Stimulated activated CD8-positive, alpha-beta memory T cell treated with anti-CD3 and anti-CD28 coated beads, Interleukin-7, amount 100 ng/mL, for 24 hours (primary cell): ENCODE measurements at places on chromosomes 12 and 14.

GRCh38 chr14:49896966-49897365 lies 4.1 kb downstream of the ARF6 start:
- no peak for DNase-seq

DNA sequence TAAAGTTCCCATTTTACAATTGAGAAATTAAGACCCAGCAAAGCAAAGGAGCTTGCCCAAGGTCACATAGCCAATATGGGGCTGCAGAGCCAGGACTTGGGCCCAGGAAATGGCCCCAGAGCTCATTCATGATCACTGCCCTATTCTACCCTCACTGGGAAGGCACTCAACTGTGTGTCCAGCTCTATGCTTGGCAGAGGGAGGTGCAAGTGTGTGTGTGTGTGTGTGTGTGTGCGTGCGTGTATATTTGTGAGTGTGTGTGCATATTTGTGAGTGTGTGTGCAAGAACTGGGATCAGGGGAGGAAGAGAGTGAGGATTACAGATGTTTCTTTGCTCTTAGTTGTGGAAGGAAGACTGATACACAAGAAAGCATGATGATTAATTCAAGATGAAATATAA lies 151.2 kb upstream of the CRY1 start:
- DNase-seq: no peak

GRCh38 chr14:70585231-70585630 lies 15.2 kb downstream of the MED6 start:
- DNase-seq: no peak

- DNase-seq: no peak
These were observed 421 bp downstream of the SUOX start for GRCh38 chr12:55997535-55997859.

DNA sequence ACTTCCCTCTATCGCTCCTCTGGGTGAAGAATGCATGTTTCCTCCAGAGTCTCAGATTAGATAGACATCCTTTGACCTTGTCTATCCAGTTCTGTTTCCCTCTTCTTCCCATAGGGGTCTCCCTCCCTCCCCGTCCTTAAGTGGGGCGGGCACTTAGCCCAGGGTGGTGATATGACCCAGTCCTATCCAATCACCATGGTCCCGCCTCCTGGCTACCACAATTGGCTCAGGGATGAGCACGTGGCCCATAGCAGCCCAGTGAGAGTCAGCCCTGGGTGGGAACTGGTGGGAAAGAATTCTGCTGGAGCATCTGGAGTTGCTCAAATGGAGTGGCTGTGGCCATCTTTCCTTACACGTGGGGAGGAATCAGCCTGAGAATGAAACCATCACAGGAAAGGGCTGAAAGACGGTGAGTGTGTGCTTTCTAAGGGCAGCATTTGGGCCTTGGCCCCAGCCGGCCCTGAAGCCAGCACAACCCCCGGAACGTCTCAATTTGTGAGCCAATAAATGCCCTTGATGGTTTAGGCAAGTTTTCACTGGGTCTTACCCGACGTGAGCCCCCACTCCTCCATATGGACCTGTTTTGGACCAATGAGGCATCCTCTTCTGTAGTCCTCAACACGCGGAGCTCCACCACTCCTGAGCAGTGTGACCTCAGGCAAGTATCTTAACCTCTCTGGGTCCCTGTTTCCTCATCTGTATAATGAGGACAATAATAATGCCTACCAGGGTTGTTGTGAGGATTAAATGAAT lies 14.4 kb upstream of the MLXIP start:
- DNase-seq: no peak
